ENCODE measurements at places on chromosomes 3 and 15.

DNA sequence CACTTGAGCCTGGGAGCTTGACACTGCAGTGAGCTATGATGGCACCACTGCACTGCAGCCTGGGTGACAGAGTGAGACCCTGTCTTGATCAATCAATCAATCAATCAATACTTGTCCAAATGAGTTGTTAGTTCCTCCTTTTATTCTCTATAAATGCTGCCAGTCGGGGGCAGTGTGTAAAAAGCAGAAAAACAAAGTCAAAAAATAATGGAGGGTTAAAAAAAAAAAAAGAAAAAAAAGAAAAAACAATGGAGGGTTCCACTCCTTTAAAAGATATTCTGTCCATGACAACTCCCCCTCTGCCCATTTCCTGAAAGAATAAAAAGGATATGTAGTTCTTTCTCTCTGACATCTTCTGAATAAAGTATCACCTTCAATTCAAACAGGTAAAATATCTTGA lies 1068.6 kb downstream of the FHIT start:
- no peak for DNase-seq

DNA sequence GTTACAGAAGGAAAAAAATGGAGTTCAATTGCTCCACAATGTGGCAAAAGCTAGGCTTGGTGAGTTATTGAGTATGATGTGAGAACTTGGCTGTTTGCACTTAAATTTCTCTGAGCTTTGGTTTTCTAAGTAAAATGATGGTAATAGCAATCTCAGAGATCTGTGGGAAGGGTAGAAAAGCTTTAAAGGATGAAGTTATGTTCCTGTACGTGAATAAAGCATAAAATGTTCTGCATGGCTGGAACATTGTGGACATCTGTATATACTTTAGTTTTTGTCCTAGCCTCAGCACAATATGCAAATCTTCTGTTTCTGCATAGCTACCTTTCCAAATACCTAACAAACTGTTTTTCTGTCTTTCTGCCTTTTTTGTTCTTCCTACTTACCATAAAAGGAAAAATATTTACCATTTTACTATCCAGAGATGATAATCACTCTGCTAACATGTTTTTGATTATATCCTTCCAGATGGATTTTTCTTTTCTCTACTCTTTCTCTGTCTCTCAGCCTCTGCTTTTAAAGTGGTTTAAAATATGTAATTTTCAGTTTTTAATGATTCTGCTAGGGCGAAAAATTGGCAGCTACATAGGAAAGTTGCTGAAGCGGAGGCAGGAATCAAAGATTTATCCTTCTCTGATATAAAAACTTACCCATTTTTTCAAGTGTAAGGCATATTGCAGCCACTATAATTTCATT lies 188.1 kb downstream of the FNDC3B start:
- DNase-seq, result no peak

DNA sequence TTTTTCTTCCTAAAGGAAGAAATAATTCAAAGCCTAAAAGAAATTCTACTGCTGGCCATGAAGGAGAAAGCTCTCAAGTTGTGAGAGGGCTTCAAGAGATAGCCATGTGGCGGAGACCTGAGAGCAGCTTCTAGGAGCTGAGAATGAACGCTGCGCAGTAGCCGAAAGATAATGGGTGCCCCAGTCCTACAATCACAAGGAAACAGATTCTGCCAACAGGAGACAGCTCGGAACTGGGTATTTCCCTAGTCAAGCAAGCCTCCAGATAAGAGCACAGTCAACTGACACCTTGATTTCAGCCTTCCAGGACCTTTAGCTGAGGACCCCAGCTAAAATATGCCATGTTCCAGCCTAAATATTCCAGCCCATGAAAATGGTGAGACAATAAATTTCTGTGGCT lies 824.1 kb downstream of the FHIT start:
- no peak for DNase-seq

DNA sequence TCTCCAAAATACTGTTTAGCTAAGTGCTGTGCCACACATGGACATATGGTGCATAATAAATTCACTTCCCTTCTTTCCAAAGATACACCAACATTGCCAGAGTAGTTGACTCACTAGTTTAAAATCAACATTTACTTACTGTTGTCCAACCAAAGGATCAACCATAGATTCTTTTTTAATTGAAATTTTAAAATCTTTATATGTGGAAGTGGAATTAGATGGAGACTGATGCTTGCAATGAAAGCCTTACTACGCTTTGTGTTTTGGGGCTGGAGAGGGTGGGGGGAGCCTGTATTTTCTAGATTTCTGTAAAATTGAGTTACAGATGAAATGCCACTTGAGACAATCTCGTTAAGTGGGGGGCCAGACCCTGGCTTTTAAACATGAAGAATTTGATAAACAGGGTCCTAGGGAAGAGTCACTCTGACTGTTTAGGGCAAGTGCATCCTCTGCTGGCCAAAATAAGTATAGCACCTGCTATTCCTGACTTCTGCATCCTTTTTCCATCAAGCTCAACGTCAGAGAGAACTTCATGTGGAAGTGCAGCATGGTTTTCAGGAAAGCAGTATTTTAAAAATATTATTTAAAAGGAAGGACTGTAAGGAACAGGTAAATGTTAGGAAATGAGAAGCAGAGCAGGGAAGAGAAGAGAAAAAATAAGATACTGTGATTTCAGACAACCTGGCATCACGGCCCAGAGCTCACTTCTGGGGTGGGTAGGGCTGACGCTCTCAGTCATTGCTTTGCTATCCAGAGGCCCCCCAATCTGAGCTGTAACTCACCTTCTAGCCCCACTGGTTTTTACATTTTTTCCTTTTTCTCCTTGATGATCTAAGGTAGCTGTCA lies 76.7 kb downstream of the BOC start:
- peak; percentile 50 for DNase-seq

DNA sequence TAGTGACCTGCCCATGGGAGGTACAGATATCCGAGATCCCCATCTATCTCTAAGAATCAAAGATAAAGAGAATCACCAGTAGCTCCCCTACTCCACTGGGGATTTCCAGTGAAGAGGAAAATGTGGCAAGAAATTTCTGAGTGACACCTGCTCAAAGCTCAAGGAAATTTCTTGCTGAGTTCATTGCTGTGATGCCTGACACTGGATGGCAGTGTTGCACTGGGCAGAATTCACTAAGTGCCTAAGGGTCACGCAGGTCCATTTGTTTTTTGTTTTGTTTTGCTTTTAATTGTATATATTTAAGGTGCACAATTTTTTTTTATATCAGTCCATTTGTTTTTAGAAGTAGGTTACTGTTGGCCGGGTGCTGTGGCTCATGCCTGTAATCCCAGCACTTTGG lies 109.5 kb upstream of the KCNAB1 start:
- no peak for DNase-seq

DNA sequence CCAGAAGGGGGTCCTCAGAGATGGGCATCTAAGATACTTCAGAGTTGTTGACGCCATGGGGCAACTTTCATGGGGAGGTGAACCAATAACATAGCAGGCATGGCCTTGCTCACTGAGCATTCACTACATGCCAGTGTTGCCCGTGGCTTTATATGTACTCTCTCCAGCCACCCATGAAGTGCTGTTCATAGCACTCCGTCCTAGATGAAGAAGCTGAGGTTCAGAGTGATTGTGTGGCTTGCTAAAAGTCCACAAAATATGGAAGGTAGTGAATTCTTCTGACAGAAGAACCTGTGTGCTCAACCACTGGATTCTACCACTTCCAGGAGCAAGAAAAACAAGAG lies 9.8 kb upstream of the SEMA4B start:
- no peak for DNase-seq

- no peak for DNase-seq
Observed at GRCh38 chr3:61194892-61195538, 56.2 kb downstream of the FHIT start.
